Stimulated activated naive CD4-positive, alpha-beta T cell (primary cell): ENCODE measurements at places on chromosomes 7 and 10.

GRCh38 chr10:31112961-31113360, 81.3 kb upstream of the ZNF438 start:
- no peak for DNase-seq

GRCh38 chr7:7790041-7790741, 71.8 kb upstream of the RPA3 start:
- DNase-seq, result no peak

DNA sequence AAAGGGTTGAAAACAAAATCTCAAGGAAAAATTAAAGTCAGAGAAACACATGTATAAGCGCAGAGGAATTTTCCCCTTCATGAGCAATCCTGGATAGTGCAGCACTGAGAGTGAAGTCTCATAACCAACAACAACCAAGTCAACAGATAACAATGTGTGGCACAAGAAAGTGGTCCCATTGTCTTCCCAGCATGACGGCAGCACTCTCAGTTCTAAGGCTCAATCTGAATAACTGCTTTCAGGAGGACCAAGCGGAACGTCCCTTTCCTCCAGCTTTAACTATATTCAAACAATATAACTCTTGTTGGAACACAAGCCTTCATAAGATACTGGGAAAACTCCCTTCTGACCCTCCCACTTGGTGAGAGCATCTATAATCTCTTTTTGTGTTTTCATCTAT, 137.9 kb downstream of the RAPGEF5 start:
- no peak for DNase-seq

DNA sequence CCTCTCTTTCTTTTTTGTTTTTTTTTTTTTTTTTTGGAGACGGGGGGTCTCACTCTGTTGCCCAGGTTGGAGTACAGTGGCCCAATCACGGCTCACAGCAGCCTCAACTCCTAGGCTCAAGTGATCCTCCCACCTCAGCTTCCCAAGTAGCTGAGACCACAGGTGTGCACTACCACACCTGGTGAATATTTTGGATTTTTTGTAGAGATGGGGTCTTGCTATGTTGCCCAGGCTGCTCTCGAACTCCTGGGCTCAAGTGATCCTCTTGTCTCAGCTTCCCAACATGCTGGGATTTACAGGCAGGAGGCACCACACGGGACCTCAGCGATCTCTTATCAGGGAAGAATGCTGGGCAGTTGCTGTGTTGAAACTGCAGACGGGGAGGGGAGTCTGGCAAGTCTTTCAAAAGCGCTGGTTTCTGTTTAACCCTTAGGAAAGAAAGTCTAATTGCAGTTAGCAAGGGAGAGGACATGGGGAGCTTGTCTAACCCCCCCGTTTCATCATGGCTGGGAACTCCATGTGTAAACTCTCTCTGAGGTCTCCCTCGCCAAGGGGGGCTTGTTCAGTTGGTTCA, 39.6 kb upstream of the LMTK2 start:
- DNase-seq, result no peak

DNA sequence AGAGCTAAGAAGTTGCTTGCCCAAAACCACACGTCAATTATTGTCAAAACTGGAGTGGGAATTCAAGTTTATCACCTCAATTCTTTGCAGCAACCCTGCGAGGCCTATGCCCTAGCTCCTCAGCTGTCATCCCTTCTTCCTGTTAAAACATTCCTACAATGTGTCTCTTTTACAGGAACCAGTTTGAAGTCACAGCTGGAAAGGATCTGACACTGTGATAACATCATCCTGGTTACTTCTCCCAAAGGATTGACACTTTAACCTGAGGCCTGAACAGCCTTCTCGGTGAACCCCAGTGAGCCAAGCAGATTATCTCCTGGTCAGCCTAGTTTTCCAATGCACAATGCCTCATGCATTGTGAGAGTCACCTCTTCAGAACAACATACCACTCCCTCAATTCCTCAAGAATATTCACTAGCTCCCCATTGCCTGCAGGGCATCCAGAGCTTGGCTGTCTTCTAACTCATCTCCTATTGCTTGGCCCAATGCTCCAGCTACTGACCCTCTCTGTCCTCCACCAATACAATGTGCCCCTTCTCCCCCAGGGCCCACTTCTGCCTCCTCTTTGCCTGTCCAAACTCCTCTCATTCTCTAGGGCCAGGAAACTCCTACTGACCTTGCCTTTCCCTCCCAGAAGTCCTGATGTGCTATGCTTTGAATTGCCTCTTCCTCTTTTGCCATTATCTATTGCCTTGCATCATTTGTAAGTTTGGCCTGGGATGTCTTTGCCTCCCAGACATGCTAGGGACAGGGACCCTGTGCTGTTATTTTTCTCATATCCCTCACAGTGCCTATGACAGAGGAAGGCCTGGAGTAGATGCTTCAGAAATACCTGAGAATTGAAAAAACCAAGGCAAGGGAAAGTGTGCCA, 10.4 kb upstream of the DLG5 start:
- DNase-seq, result no peak

- DNase-seq, result no peak
Measured at GRCh38 chr7:48411619-48412018, 240.4 kb downstream of the ABCA13 start.

DNA sequence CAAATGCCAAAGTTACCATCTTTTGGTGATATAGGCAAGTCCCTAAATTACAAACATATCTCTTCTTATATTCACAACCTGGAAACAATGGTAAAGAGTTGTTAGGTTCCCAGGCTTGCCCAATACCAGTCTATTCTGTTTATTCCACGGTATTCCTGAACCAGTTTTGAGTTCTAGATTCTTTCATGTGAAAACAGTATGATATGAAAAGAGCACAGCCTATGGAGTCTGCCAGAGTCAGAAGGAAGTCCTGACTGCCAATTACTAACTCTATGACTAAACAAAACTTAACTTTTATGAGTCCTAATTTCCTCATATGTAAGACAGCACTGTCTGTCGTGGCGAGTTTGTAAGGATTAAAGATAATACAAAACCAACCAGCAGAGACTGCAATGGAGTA, 5.6 kb downstream of the ABI1 start:
- DNase-seq, result no peak

- no peak for DNase-seq
Measured at GRCh38 chr10:51485668-51486067, 213.7 kb downstream of the CSTF2T start.

DNA sequence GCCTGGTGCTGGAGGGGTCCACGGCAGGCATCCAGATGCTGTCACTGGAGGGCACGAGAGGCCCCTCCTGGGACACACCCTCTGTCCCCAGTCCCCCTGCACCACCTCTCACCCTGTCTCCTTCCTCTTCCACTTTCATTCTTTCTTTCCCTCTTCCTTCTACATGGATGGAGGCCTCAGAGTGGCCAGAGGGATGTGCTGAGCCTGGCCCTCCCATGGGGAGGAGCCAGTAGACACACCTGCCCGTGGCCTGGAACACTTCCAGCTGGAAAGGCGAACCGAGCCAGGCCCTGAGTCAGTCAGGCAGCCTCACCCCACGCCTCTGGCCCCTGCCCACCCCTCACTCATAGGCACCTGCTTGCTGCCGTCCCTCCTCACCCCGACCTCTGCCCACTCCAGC, 55.9 kb upstream of the MXI1 start:
- no peak for DNase-seq

GRCh38 chr7:127391591-127392181, 822 bp downstream of the ZNF800 start:
- peak; percentile 37 for DNase-seq

GRCh38 chr10:16741540-16741939, 75.7 kb downstream of the RSU1 start:
- DNase-seq, result no peak

DNA sequence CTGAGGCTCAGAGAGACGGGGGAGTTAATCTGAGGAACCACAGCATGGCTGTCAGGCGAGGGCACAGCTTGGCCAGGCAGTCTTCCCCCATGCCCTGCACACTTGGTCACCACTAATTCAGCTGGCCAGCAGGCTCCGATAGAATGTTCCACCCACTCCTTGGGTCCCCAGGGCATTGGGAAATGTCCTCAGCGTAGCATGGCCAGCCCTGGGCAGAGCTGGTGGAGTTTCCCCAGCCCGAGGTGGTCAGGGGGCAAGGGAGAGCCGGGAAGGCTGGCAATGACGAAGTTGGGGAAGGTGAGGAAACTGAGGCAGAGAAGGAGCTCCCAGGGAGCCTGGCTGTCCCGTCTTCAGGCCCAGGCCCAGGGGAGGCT, 12.1 kb upstream of the GRIFIN start:
- no peak for DNase-seq

DNA sequence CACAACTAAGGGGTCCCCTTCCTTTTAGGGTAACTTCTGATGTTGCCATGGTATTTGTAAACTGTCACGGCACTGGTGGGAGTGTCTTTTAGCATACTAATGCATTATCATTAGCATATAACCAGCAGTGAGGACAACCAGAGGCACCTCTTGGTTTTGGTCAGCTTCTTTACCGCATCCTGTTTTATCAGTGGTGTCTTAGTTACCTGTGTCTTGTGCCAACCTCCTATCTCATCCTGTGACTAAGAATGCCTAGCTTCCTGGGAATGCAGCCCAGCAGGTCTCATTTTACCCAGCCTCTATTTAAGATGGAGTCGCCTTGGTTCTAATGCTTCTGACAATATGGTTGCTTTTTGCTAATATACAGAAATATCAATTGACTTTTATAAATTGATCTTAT, 54.9 kb downstream of the AHCYL2 start:
- DNase-seq, result no peak

DNA sequence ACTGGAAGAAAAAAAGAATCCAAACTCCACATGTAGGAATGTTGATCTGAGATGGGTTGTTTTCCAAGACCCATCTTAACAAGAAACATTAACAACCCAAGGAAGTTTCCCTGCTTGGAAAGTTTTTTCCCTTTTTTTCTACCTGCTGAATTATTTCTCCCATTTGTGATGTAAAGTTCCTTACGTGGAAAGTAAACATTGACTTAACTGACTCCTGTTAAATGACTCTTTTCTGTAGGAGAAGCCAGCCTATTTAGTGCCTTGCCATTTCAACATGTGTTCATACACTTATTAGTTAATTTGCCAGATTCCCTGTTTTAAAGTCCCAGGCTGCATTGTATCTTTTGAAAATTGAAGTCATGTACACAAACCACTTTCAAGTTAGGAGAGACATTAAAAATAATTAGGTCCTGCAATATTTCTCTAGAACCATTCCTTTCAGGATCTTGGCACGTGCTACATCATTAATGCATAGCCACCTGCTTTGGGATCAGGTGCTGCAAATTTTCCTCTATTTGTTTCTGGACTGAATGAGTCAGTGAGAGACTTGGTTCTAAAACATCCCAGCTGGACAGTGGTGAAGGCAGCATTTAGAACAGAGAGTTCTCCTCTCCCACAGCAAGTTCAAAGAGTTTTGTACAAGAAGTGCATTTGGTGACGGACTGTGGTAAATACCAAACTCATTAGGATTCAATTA, 698.5 kb downstream of the SUGCT start:
- no peak for DNase-seq

DNA sequence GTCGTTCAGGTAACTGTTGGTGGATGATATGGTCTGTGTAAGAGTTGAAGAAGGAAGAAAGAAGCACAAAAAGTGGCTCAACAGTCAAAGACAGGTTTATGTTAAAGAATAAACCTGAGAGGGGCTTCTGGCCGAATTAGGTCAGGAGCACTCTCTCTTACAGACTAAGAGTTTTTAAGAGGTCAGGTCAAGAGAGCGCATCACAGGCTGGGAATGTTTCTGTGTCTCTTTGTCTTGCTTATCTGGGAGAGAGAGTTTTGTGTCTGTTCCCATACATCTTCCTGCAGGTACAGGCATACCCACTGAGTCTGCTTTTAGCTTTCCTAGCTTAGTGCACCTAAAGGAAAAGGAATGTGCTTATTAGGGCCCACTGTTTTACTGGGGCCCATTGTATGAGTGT, 22.2 kb upstream of the PRPF18 start:
- no peak for DNase-seq

DNA sequence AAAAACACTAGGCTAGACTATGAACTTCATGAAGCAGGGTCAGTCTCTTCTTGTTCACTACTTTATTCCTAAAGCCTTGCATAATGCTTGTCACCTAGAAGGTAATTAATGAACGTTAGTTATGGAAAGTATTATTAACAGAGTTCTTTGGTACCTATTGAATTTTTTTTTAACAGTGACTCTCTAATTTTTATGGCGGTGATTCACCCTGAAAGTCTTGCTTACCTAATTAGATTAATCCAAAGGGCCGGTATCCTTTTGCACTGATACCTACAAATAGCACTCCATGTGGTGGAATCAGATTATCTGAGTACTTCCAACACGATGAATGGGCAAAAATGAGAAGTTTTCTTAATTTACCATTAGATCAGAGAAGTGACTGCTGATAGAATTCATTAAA, 31.7 kb downstream of the STAM start:
- no peak for DNase-seq

- no peak for DNase-seq
Measured at GRCh38 chr10:95867866-95868265, 39.9 kb upstream of the CC2D2B start.

DNA sequence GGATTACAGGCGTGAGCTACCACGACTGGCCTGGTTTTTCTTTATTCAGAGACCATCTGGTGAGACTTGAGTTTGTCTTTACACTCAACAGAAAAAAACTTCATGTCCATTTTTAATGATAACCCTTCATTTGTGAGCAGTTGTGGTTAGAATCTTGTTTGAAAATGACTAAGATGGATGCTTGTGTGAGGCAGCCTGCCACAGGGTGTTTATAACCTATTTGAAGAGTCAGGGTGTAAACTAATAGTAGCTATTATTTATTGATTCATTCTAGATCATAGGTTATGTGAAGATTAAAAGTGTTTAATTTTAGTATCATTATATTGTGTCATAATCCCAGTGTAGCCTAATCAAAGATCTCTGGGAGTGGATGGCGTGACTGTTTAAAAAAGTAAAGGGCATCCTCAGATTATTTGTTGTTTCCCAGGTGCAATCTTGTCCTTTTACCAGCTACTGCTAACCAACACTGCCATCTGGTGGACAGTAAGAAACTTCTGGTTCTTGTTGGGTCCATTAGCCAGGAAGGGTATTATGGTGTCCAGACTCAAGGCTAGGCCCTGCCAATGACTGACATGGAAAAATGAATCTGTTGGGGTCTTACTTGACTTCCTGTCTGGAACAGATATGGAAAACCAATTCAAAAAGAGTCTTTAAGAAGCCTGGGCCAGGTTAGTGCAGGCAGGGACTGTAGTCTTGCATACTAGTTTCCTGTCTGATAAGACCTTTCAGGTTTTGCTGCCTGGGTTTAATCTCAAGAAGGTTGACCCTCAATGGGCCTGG, 24.9 kb downstream of the NRBF2 start:
- DNase-seq, result peak; percentile 25

DNA sequence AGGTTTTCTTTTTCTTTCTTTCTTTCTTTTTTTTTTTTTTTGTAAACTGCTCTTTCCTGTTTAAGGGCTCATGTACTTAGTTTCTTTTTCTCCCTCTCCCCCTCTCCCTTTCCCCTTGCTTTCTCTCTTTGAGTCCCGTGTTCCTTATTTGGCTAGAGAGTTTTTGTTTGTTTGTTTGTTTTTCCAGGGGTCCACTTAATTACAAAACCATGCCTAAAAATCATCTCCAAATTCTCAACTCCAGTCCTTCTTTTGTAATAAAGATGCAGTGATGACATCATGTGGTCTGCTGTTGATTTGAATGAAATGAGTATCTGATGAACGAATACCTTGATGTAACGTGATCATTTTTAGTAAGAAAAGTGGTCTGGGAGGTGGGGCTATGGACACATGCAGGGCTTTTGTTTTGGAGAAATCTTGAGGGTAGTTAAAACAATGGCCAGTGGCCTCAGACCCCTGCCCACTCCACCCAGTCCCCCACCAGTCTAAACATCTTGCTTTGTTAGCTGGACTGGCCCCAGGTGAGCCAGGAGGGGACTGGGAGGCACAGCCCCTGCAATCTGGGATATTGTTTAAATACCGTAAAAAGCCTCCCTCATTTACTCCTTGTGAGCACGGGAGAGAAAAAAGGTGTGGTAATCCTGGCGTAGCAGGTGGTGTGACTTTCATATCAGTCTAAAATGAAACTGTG, 165.7 kb downstream of the LRMDA start:
- no peak for DNase-seq
